Substantia nigra (tissue), 51 donors: ENCODE measurements at places on chromosomes 5 and 9.
A peak's percentile ranks its signal among the peaks of the same experiment; 100 is the strongest.

DNA sequence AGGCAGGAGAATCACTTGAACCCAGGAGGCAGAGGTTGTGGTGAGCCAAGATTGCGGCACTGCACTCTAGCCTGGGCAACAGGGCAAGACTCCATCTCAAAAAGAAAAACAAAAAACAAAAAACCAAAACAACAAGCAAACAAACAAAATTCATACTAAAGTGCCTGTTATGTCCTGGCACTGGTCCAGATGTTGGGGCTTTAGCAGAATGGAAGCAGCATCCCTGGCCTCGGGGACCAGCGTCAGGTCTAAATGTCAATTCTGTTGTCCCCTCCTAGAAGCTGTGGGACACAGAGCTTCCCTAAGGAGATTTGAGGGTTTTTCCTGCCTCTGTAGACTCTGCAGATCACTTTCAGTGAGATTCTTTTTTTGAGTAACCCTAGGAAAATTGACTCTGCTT lies 26.2 kb downstream of the PPARGC1B start:
- DNase-seq: no peak

DNA sequence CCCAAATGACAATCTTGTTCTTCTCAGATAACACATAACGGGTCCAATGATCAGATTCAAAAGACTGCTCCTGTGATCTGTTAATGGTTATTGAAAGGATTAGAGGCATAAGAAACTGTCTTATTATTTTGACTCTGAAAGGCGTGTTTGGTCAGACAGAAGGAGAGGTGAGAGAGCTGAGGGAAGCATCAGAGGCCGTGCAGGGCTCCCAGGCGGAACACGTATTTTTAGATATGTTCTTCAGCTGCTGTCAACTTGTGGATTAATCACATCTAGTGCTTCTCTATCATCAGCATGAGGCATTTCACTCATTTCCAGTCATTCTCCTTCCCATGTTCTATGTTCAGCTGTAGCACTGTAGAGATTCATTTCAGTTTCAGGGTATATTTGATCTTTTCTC lies 199.8 kb downstream of the MAPKAP1 start:
- no peak for DNase-seq

GRCh38 chr5:128395073-128395472 lies 143.0 kb downstream of the FBN2 start:
- no peak for DNase-seq

DNA sequence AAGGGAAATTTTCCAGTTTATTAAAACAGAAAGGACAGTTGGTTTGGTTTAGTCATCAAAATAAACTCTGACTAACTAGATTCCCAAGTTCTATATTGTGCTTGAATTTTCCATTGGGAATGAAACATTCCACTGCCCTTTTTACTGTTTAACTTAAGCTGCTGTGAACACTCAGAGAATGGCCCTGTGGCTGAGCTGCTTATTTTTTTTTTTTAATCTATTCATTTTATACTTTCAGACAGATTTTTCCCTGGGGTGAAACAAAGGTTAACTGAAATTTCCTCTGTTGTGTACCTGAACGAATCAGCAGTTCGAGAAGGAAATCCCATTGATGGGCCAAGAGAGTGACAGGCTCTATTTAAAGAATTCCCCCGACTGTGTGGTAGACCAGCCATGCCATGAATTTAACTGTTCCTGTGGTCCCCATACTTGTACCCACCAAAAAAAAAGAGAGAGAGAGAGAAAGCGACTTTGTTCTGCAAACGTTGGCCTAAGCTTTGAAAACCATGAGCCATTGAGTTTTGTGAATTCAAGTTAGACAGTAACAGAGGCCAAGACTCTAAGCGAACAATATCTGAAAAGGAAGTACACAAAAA lies 138.7 kb upstream of the GRHPR start:
- no peak for DNase-seq

DNA sequence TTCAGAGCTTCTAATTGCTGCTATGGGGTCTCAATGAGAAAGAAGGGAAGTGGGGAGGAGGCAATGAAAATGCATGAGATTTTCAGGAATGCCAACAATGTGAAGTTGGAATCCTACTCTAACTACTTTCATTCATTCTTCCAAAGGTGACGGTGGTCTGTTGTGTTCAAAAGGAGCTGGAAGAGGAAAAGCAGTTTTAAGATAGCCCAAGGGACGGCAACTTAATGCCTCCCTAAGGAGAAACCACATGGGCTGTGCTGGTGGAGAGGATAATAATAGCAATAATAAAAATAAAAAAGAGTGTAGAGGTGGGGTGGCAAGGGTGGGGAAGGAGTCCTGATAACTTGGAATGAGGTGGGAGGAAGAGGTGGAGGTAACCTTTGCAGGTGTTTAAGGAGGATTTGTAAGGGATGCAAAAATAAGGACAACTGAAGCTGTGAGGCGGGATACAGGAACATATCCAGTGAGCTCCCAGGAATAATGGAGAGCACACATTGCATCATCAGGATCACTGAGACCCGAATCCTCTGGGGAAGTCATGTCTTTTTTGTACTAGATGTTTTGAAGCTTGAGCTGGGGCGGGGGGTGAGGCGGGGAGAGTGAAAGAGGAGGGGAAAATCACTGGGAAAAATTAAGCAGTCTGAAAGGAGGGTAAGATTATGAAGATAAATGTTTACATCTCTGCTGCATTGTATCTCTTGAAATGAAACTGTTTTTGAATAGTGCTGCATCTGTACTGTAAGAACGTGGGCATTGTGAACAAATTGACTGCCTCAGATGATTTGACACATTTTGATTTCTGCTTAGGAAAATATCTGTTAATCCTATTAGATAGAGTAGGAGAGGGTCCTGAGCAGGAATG lies 120.1 kb upstream of the TMEM161B start:
- no peak for DNase-seq

GRCh38 chr5:81070571-81071255 lies 110.5 kb downstream of the RASGRF2 start:
- DNase-seq: no peak

DNA sequence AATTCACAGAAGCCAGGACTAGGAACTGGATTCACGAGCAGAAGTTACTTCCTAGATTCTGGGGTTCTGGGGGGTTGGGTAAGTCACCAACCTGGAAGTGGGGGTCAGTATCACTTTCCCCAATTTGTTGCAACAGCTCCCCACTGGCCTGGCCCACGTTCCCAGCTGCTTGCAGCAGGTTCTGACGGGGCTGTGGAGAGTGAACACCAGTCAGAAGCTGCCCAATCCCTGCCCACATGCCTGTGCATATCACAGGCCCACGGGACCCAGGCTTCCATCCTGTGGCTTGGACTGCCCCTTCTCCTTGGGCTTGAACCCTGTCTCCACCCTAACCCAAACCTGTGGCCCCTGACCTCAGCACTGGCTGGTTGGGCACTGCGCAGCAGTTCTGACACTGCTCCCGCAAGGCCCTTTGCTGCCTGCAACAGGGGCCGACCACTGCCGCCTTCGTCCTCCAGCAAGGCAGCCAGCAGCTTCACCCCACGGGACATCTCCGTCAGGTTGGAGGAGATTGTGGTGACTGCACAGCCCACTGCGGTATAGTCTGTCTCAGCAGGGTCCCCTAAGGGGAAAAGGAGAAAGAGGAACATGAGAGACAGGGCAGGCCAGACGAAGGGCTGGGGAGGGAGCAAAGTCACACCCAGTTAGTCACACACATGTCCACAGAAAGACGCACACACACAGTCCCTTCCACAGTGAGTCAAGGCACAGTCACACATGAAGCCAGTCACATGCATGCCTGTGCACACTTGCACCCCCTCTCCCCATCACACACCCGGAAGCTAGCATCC lies 13.1 kb downstream of the TLN1 start:
- DNase-seq: no peak

DNA sequence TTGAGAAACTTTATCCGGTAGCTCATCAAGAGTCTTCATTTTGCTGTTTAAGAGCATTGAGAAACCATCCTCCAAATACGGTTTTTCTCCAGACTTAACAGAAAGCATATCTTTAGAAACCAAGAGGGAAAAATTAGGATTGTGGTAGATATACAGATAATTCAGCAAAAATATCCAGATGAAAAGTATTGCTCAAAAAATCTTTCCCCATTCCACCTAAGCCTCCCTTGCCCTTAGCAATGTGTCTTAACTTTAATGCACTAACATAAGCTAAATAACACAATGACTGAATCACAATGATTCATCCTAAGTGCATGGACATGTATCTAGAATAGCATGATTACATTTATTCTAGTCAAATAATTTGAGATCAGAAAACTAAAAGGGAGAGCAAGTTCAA lies 130.3 kb upstream of the TARS1 start:
- DNase-seq: no peak

DNA sequence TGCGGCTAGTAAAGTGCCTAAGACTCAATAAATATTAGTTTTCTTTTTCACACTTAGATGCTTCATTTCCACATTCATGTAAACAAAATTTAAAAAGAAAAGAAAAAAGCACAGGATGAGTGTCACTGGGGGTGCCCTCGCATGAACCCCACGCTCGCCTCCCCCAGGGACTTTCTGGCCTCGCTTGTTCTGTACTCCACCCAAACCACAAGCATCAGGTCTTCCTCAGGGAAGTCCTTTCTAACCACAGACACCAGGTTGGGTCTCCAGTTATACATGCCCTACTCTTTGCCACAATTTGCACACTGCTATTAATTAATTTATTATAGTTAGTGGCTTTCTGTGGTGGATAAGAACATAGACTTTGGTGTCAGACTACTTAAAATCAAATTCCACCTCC lies 92.4 kb downstream of the RORB start:
- DNase-seq: no peak

DNA sequence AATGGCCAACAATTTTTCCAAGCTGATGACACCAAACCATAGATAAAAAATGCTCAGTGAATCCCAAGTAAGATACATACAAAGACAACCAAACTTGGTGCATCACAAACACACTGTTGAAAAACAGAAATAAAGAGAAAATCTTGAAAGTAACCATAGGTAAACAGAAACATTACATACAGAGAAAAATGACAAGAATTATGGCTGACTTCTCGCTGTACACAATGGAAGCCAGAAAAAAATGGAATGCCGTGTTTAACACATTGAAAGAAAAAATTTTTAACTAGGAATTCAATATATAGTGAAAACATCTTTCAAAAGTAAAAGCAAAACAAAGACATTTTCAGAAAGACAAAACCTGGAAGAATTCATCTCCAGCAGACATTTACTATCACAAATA lies 20.6 kb downstream of the DAP start:
- DNase-seq: no peak

- DNase-seq: no peak
Measured at GRCh38 chr9:135375001-135375400, 104.6 kb upstream of the PPP1R26 start.

GRCh38 chr9:19807182-19807892 lies 18.5 kb upstream of the SLC24A2 start:
- DNase-seq: no peak

DNA sequence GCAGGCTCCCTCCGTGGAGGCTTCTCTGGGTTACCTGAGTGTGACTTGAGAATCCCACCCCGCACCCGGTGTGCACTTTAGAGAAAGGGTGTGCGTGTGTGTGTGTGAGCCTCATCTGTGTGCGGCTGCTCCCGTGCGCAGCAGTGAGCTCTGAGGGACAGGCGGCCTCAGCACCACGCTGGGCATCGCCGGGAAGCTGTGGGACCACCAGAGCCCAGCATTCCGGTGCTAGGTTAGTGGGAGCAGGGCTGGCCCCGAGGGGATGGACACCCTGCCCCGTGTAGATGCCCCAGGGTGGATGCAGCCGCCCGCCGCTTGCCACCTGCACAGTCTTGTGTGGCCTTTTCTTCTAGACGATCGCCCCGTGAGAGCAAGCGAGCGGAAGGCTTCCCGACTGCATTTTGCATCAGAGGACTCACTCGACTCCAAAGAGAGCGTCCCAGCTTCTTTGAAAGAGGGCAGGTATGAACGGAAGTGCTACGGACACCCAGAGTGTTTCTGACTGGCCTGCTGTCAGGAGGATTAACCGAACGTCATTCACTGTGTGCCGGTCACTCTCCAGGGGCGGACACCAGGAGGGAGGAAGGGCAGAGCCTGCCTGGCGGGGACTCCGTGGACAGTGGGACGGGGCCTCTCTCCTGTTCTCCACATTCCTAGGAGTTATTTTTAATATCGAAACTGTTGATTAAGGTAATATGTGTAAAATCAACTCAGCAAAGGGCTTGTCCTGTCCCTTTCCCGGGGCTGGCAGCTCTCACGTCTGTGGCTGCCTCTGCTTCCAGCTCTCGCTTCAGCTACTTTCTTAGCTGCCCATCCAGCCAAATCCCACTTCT lies 12.2 kb downstream of the CEP72 start:
- DNase-seq: no peak

DNA sequence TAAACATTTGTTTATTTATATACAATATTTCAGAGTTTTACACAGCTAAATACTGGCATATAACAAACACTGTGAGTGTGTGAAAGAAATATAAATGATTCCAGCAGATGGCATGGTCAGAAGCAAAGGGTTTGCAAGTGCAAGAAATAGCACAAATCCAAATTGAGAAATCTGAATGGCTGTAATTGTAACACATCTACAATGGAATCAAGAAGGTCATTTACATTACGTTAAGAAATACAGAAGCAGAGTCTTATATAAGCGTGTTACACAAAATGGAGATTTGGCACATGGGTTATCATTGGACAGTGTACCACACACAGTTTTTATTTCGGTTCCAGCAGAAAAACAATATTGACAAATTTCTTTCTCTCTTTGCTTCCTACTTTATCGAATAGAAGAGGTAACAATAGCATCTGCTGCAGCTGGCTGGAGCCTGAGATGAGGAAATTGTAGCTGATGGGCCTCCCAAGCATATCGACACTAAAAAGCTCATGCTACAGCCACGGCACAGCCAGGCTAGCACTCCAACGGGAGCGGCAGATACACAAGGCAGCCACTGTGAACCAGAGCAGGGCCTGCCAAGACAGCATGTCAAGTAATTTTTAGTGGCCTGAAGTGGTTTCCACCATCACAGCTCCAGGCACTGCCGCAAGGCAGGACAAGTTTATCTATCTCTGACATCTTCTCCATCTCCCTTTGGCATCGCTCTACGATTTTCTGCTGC lies 564.6 kb upstream of the DMAC1 start:
- peak; percentile 35 for DNase-seq

DNA sequence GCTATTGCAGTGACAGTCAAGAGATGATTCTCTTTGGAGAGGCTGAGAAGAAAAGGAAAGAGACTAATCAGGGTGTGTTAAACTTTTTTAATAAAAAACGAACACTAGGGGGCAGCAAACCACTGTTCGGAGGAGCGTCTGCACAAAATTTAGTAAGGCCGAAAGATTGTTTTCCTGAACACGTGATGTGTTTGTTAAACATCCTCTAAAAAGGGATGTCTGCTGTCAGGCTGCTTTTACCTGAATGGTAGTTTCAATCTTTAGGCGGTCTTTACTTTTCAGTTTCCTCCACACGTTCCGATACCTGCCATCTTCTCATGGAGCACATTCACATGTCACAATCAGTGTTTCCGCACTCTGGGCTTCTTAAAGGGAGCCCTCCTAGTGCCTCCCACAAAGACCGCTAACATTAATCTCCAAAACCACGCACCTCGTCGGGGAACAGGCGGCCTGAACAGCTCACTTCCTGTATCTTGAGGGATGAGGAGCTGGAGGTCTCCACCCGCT lies 125.2 kb downstream of the GPBP1 start:
- DNase-seq: no peak

DNA sequence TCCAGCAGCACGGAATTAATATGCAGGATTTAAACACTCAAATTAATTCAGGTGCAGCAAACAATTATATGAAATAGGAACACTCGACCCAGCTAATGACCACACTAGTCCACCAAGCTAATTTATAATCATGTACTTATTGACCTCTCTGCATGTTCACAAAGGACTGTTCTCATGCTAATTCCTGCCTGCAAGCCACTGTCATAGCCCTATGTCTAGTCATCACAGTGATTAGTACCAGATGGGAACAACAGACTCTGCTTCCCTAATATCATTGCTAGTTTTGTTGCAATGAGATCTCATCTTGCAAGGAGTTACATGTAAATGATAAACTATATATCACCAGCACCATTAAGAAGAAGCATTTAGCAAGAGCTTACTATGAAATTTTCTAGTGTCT lies 553.0 kb upstream of the GRAMD2B start:
- no peak for DNase-seq
